ENCODE measurements at places on chromosomes 6 and 20.

DNA sequence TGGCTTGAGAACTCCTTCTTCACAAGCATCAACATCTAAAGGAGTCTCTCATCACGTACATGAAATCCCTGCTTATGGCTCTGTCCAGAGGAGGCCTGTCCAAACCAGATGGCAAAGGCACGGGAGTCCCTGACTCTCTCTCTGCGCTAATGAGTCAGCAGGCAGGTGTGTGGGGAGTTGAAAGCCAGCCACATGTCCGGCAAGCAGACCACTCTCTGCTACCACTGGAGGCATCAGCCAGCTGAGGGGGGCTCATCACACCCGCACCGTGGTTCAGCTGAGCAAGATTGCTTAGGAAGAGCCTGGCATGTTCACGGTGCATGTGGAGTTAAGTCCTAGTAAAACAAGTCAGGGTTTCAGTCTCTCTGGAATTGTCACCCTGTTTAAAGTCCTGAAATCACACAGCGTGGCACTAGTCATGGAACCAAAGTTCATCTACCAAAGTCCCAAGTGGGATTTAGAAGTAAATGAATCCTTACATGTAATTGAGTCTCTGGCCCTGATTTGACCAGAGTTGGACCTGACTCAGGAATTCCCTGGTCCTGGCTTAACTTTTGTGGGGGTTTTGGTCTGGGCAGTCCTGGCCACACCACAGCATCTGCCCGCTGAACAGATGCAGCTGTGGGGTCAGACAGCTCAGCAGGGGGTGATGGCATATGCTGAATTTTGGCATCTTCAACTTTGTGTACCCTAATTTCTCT lies 155.2 kb upstream of the RIN2 start:
- DNase-seq = no peak

DNA sequence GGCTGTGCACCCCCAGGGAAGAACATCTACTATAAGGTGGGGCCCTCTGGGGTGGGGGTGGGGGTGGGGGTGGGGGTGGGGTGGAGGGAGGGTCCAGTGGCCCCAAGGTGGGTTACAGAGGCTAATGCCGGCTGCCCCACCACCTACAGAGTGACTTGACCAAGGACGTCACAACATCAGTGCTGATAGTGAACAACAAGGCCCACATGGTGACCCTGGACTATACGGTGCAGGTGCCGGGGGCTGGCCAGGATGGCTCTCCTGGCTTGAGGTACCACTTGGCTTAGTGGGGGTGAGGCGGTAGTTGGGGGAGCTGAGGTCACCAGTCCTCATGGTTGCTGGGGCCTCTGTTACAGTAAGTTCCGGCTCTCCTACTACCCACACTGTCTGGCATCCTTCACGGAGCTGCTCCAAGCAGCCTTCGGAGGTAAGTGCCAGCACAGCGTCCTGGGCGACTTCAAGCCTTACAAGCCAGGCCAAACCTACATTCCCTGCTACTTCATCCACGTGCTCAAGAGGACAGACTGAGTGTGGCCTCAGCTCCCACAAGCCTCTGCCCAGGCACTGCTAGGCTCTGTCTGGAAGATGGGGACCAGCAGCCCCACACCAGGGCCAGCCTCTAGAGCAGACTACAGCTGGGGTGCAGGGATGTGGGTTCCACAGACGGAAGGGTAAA lies 2.8 kb downstream of the GNMT start:
- no peak for DNase-seq

GRCh38 chr6:136961848-136962247 lies 39.7 kb downstream of the SLC35D3 start:
- no peak for DNase-seq

DNA sequence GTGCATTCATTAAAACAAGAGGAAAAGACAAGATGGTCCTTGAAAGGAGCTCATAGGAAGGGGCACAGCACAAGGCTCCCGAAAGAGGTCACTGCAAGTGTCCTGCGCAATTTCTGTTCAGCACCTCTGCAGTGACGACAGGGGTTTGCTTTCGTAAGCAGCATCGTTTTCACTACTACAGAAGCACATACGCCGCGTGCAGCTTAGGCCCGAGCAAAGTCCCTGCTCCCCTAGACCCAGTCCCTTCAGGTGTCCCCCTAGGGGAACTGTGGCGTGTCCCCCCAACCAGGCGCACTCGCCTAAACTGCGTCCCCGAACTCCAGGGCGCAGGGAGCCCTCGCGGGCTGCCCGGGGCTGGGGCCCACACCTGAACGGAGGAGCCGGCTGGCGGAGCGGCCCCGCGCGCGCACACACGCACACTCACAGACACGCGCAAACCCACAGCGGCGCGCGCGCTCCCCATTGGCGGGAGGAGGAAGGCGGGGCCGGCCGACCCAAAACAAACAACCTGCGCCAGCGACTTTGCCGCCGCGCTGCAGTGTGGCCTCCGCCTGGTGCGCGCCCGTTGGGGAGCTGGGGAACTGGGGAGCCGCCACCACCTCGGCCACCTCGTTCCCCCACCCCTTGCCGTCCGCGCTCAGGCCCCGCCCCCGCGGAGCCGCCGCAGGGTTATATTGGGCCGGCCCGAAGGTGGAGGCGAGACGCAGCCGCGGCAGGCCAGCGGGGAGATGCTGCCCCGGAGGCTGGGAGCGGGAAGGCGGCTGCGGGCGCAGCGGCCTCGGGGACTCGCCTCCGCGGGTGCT lies at the start of gene FOXQ1:
FOXQ1 (plus strand) TSS at position 699 of the 803 bp plus-strand sequence. CDS start 607 bp downstream, outside the sequence.
- no peak for DNase-seq

- no peak for DNase-seq
Measured at GRCh38 chr6:102798636-102799035, 1405.1 kb downstream of the GRIK2 start.

Data from nucleus accumbens (tissue), 56 donors.